NCI-H1930 (cell line): ENCODE measurements at places on chromosomes 12 and 14.
A peak's percentile ranks its signal among the peaks of the same experiment; 100 is the strongest.

GRCh38 chr14:24376448-24377070, 8.6 kb downstream of the NFATC4 start:
- DNase-seq, result no peak

- no peak for DNase-seq
These were observed 56.0 kb downstream of the ISCA2 start for GRCh38 chr14:74549588-74549987.

DNA sequence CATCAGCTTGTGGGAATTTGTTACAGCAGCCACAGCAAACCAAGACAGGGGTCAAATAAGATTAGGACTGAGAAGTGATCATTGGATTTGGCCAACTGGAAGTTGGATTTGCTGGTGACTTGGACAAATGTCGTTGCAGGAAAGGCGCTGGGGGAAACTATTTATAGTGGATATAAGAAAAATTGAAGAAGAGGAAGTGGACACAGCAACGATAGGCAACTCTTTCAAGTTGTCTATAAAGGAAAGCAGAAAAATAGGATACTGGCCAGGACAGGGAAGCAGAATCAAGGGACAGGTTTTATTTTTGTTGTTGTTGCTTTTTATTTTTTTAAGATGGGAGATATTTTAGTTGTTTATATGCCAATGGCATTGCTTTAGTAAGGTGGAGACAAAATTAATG, 56.2 kb upstream of the RTRAF start:
- DNase-seq, result no peak

DNA sequence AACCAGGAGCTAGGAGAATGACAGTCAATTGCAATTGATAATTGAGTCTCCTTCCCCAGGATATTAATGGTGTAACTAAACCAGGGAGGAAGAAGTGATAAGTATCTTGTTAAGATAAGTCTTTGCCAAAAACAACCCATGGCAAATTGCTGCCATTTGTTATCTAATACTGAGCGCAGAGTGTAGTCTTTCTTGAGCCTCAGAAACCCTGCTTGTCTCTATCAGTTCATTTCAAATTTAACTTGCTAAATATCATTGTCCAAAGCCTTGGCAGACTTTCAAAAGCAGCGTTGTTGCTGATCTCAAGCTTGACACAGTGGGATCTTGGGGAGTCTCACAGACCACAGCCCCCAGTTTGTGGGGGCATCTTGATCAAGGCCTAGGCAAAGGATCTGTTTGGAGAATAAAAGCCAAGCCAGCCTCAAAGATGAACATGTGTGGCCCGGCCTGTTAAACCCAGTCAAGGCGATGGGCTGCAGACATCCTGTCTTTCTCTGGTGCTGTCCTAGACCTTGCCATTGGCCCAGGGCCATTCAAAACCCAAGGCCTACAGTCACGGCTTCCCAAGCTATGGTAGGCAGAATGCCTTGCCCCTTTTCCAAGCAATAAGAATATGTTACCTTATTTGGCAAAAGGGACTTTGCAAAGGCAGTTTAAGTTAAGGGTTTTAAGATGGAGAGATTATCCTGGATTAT, 164.2 kb downstream of the CHST11 start:
- no peak for DNase-seq

DNA sequence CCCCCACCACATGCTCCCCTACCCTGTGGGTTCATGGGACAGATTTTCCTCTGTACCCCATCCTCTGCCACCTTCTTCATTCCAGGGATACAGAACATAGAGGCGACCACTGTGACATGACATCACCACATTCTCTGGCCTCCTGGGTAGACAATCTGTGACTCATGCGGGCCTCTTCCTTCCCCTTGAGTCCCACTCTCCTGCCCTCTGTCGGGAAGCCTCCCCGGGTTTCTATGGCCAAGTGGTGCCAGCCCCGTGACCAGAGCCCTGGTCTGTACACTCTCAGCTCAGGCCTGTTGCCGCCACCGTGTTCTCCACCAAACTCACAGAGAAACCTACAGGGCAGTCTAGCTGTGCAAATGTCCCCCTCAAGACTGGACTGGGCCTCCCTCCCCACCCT, 8.0 kb downstream of the CLMN start:
- no peak for DNase-seq

DNA sequence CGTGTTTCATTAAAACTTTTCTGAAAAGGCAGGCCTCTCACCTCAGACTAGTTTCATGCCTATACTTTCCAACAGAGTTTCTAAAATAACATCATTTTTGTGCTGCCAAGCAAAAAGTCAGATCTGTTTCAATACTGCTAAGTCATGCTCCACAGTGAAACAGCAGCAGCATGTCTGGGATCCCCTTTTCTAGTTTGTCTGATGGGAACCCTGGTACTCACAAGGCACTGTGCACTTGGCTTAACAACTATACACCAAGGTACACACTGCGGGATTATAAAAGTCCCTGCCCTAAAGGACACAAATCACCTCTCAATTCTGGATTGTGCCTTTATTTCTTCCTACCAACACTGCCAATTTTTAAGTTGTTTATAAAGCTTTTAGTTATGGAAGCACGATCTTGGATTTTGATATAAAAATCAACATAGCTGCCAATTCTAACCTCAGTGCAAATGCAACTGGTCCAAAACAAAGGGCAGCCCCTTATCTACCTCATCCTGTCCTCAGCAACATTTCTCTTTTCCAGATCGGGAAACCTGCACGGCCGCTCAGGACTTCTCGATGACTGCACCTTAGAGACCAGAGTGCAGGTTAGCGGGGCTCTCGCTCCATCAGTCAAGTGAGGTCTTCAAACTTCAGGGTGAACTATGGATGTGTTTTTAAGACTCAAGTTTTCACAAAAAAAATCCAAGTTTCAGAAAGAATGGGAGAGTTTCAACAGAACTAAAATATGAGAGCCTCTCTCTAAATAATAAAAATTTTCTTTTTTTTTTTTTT, 1.7 kb upstream of the EIF5 start:
- no peak for DNase-seq

DNA sequence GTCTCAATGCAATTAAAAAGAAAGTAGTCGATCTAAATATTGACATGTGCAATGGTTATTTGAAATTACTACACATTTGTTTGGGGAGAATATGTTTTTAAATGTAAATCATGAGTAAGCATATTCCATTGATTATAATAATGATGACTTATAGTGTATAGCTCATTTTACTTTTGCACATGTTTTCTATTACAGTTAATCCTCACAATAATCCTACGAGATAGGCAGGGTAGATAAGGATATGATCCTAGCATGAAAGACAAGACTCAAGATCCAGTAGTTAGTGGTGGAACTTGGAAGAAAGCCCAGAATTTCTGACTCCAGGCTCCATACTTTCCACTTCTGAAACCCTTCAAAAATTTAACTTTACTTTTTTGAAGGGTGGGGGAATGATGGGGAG, 94.0 kb downstream of the NAV3 start:
- DNase-seq, result no peak

DNA sequence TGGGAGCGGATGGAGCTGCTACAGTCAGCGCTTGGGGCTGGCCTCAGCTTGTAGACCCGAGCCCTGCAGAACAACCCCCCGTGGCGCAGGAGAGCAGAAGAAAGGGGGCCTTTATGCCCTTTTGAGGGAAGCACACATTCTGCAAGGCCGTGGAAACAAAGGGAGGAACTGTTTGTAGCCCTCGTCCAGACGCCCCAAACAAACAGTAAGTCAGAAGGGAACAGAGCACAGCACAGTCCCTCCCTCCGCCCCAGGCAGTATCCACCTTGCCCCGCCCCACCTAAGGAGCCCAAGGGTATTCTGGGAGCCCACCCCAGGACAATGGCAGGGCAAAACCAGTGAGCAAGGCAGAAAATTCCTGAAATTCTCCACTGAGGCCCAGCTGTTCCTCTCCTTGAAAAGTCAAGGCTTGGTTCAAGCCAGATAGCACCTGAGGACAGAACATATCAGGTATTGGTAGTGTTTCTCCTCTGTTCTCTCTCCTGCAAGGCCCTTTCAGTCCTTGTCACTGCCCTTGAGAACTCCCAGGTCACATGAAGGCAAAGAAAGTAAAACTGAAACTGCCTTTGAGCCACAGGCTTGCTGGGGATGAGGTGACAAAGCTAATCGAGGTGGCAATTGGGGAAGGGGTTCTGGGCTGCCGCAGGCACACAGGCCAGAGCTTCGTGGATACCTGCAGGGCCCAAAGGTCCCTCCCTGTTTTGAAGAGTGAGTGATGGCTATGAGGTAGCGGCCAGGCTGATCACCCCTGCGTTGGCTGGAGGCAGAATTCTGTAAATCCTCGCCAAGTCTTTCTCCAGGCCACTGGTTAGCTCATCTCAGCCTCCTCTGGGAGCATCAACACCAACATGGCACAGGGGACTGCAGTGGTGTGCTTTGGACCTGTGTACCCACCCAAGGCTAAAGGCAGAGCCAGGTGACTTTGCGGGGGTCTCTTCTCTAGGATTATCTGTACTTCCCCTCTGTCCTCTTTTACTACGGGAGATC, 499 bp downstream of the DGLUCY start:
- no peak for DNase-seq

GRCh38 chr14:68688872-68689371, 103.9 kb downstream of the ZFP36L1 start:
- DNase-seq, result no peak

DNA sequence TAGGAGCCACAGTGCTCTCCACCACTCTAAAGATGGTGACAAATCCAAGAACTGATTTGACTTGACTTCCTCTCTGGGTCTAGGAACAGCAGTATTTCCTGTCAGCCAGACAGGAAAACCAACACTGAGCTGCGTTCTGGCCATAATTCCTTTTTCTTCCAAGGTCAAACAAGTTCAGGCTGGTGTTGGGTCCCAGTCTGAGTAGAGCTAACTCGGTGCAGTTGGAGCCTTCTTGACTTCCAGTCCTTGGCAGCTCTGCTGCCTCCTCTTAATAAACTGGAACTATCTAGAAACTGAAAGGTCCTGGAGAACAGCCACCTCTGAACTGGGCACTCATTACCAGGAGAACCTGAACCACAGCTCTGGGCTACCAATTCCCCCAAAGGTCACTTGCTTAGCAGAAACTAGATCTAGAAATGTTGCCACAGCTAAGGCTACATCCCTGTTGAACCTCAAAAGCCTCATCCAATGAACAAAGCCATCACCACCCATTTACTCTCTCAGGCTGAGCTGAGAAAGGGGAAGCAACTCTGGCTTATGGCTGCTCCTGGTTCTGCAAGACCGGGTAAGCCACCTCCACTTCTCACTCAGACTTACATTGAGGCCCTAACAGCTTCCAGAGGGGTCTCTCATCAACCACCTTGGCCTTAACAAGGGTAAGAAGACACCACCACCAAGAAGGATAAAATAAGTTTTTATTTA, 27.7 kb downstream of the MAX start:
- no peak for DNase-seq

DNA sequence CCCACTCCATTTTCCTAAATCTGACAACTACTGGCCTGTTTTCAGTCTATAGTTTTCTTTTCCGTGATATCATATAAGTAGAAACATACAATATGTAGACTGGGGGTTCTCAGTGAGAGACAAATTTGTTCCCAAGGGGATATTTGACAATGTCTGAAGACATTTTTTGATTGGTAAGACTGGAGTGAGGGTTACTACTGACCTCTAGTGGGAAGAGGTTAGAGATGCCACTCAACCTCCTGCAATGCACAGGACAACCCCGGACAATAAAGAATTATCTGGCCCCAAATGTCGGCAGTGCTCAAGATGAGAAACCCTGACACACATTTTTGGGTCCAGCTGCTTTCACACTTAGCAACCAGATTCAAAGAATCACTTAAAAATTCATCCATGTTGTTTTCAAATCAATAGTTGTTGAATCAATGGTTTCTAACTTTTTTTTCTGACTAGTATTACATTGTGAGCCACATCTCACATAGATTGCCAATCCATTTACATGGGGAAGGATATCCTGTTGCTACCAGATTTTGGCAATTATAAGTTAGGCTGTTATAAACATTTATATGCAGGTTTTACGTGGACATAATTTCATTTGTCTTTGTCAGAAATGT, 307.1 kb downstream of the RPL10L start:
- DNase-seq, result no peak

GRCh38 chr12:6962285-6963015, 8.0 kb downstream of the PHB2 start:
- no peak for DNase-seq

- peak; percentile 26 for DNase-seq
These were observed 41.5 kb upstream of the FBXO21 start for GRCh38 chr12:117231750-117232149.

DNA sequence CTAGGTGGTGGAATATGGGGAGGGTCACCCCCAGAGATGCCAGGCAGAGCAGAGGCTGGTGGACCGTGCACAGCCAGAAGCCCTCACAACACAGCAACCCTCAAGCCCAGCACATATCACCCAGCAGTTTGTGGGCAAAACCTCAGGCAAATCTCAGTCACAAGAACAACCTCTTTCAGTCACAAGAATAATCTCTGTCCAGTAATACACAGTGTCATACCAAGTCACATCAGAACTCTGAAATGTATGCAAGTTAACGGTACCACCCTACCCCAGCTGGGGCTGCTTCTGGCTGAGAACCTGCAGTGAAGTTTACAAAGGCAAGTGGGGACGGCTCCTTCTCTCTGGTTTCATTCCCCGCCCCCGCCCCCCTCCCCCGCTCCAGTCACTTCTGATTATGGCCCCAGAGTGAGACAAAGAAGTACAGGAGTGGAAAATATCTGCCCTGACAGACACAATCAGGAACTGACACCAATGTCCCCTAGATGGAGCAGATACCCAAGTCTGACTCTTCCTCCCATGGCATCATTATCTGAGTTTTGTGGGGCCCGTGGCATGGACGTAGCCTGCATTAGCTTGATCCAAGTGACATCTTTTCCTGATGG, 480.9 kb upstream of the TMEM132C start:
- DNase-seq, result no peak

DNA sequence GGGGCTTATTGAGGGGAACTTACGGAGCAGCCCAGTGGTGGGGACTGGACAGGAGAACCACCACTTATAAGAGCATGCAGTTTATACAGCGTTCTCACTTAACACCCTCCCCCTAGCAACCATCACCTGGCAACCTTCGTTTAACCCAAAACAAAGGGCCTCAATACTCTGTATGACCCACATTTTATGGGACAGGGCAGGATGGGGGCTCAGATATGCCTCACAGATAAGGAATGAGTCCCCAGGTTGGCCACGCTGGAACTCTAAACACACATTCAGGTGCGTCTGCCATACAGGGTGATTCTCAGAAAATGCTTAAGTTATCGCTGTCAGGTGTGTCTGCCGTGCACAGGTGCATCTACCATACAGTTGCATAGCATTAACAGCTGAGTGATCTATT, 99.2 kb downstream of the GCH1 start:
- no peak for DNase-seq

GRCh38 chr14:34128665-34129064, 177.8 kb upstream of the EGLN3 start:
- no peak for DNase-seq
